Activated T-helper 1 cell treated with anti-CD3 and anti-CD28 coated beads, Interleukin-2, amount 50 U/mL, for 16 hours (primary cell): ENCODE measurements at places on chromosomes 4 and X.

- no peak for DNase-seq
Measured at GRCh38 chr4:174119051-174119450, 164.4 kb downstream of the FBXO8 start.

DNA sequence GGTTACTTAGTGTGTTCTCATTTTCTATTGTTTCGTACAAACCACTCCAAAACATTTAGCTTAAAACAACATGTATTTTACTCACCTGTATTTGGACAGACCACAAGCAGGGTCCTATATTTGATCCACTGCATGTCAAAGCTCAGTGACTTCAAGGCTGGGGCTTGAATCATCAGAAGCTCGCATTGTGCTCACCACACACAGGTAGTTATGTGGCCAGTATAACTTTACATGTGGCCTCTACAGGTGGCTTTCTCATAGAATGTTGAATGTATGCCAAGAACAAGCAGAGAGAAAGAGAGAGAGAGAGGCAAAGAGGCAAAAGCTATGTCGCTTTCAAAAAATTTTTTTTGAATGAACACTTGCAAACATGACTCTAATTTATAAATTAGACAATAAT lies 107.6 kb downstream of the QRFPR start:
- no peak for DNase-seq

DNA sequence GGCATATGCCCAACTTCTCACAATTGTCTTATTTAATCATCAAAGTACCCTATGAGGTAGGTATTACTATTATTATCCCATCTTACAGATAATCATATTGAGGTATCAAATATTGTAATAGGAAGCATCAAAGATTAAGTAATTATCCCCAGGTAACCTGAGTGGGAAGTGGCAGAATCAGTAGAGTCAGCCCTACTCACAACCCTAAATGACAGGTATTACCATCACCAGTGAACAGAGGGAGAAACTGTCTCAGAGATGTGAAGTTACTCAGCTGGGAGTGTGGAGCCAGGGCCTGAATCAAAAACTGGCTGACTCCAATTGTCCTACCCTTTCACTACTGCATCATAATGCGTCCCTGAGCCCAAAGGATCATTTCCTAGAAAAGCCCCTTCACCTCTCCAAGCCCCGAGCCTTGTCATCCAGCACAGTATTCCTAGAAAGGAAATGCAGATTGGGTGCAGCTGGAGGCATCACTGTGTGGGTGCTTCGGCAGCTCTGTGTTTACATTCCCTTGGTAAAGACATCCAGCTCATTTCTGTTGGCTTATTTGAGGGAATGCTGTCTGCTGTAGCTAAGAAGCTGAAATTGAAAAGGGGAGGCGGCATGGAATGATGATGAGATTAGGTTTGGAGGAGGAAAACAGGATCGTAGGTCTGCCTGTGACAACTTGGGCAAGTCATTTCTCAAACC lies 72.8 kb downstream of the DHX15 start:
- DNase-seq = no peak

- peak; percentile 55 for DNase-seq
Measured at GRCh38 chr4:139266583-139267257, 13.3 kb downstream of the MGARP start.

DNA sequence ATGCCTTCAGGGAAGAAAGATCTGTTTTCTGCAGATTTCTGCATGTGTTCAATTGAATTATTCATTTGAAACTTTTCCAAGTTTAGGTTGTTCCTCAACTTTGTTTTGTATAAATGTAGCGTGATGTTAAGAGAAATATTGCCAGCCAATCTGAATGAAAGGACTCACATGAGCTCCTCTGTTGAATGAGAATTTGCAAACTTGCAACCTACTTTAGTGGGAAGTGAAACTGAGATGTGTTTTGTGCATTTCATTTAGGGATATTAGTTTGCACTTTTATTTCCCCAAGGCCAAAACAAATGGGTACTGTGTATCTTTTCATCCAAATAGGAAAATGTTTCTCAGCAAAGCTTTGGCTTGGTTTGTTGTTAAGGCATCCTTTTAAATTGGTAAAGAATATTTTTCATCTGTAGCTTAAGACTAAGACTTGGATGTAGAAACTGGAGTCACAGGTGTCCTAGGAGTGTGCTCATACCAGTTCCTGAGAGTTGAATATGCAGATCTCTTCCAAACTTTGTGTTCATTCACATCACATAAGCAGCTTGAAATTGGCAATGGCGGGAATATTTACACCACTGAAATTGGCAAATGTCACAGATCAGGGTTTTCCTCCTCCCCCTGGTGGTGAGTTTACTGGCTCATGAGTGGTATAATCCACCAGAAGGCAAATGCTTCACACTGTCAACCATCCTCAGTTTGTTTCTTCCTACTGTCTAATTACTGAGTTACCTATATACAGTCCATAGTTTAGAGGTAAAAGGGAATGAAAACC lies 193.6 kb upstream of the BANK1 start:
- no peak for DNase-seq

DNA sequence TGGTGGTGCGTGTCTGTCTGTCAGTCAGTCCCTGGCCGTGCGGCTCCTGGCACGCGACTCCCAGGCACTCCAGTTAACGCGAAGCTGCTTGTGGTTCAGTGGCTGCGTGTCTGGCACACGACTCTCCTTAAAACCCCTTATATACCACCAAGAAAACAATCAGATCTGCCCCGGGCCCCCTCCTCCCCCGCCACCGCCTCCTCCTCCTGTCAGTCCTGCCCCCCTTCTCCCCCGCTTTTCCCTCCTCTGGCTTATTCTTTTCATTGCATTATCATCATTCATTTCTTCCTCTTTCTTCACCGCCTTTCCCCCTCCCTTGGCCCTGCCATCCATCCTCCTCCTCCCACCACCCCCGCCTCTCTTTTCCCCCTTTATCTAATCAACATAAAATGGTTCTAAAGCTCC lies at the start of gene NEUROG2:
Gene NEUROG2, minus strand, starts transcription at position 115 of the 405 bp plus-strand sequence. CDS start 705 bp downstream, outside the sequence.
- DNase-seq = no peak

DNA sequence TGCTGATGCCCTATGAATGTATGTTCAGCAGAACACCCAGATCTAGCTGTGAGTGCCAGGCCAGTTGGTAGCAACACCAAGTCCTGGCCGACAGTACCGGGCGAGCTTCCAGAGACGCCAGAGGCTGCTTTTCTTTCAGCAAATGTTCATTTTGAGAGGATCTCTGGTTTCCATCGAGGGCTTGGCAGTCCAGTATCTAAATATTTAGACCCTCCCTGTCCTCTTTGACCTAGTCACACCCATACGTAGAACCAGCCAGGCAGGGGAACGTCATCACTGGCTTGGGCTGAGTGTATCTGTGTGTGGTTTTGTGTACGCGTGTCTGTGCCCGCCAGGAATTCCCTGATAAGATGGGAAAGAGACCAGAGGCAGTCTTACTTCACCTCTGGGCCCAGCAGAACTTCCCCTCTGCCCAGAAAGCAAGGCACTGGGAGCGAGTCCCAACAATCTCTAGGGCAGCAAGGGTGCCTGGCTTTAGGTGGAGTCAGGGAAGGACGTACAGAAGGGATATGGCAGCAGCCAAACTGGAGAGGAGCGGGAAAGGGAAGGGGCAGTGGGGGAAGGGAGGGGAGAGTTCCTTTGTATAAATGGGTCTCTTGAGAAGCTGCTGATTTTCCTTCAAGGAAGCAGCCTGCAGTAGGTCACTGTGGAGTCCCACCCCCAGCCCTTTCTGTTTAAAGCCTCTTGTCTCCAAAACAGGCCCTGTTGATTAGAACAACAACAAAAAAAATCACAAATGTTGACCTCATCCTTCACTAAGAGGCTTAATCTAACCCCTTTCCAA lies 15.0 kb upstream of the ELF4 start:
- no peak for DNase-seq

DNA sequence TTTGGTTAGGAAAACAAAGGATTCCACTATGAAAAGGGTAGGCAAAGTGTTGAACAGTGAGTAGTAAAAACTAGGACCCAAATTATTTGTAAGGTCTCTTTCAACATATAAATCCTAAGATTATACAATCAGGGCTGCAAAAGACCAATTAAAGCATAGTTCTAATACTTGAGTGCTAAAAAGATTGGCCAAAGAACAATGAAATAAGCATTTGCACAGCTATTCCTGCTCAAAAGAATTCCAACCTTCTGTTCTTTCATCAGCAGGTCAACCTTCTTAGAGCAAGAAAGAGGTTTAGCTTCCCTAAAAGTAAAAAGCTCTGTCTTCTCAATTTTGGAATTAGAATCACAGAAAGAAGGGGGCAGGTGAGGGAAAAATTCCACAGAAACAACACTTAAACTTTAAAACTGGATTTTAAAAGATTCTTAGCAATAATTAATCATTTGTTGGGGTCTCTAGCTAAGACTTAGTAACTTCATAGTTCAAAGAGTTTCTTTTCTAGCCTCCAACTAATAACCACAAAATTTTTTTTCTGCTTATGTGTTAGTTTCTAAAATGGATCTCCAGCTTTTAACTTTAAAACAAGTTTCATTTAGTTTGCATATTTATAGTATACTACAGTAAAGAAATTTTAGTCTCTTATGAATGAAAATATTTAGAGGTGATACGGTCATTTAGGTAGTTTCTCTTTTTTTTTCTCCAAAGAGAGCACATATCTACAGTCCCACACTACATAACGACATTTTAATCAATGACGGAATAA lies 16.3 kb downstream of the TSPAN5 start:
- DNase-seq = no peak

DNA sequence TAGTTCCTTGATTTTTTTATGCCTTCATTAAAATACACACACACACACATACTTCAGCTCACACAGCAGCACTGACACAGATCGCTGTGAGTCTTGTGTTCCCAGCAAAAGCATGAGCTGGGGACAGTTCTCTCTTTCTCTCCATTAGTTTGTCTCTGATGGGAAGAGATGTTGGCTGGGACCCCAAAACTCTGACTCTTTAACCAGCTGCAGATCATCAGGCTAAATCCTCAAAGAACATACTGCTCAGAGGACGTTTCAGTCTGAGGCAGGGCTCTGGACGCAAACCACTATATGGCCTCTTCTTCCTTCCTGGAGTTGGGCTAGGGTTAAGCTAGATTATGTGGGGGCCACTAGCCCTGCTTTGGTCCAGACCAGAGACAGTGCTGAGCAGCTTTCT lies 109.6 kb downstream of the NHSL2 start:
- DNase-seq = no peak

DNA sequence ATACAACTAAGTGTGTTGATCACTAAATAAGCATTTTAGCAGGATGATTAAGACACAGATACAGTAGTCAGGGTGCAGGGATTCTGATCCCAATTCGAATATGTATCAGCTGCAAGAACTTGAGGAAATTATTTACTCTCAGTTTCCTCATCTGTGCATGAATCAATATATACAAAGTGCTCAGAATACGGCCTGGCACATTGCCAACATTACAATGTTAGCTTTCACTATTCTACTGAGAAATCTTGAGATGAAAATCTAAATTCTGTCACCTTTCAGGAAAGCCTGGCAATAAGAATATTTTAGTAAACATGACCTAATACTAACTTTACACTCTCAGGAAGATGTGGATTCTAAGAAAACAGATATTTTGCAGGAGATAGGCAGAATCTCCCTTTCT lies 1001.6 kb upstream of the IGFBP7 start:
- no peak for DNase-seq

GRCh38 chr4:154399259-154399974 lies 92.2 kb downstream of the DCHS2 start:
- DNase-seq = no peak

DNA sequence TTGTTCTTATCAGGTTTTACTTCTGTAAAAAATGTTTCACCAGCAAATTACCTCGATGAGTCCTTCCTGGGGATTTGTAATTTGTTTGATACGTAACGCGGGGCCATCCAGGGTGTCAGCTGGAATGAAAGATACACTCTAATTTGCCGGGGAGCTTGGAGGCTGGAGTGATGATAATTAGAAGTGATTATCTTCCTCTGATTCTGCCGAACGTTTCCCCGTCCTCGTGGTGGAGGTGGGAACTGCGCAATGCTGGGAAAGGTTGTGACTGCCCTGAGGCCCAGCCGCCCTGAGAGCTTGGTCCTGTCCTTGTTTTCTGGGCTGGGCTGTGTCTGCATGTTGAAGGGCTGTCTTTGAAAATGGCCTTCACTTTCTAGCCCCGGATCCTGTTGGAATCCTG lies 48.0 kb downstream of the SORCS2 start:
- no peak for DNase-seq

- DNase-seq = no peak
Measured at GRCh38 chr4:135598151-135598550, 1396.6 kb upstream of the PABPC4L start.

- DNase-seq = no peak
Measured at GRCh38 chrX:39982948-39983347, 114.8 kb downstream of the BCOR start.

GRCh38 chr4:130825284-130825683 lies 1729.3 kb downstream of the C4orf33 start:
- no peak for DNase-seq

GRCh38 chrX:2517055-2517454 lies 16.3 kb upstream of the DHRSX start:
- DNase-seq = no peak

GRCh38 chr4:76300012-76300411 lies 6.5 kb upstream of the STBD1 start:
- DNase-seq = no peak

DNA sequence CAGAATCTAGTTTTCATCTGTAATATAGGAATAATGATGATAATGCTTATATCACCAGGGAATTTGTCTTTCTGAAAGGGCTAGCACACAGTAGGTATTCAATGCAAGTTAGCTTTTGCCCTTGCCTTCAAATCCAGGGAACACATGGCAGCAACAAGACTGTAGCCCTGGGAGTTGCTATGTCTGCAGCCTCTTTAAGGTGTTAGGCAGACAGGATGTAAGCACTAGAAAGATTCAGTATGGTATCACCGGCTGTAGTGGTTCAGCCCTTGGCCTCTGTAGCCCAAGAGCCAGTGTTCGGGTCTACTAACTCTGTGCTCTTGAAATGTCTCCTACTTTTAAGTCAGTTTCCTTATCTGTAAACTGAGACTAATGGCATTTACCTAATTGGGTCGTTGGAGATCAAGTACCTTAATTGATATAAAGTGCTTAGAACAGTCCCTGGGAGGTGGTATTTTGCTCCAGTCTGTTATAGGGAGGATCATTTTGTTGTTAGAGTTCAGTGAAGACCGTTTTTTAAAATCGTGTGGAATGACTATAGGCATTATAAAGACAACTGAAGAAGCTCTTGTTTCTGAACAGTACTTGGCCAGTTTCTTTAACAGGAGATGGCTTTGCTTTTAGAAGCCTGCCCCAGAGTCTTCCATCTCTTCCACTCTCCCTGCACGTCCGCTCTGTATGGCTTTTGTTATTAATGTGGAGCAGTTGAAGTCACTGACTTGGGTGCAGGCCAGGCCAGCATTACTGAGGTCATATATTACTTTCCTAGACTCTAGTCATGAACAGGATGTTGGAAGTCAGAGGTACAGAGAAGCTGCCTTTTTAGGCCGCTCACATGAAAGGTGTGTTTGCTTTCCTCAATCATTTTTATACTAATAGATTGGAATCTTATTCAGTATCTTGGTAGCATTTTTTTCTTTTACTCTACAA lies 44.8 kb downstream of the GAB1 start:
- DNase-seq = no peak

DNA sequence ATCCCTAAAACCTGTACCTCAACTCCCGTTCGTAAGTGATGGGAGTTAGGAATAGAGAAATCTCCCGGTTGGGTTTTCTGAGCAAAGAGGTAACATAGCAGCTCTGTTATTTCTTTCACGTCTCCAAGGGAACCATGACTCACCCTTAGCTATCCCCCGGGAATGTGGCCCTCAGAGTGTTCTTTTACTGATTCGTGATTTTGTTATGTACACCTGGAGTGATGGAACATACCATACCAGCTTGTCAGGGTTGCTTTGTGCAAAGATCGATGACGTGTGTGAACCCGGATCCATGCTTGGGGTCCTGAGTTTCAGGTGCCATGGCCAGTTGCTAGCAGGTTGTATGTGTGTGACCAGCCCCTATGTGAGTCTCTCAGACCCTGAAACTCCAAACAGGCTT lies 52.6 kb downstream of the HPRT1 start:
- DNase-seq = no peak

GRCh38 chrX:147981038-147981752 lies at the start of gene FMR1NB:
Gene FMR1NB, plus strand, starts transcription at chrX:147981337. Its CDS starts 66 bp downstream, at chrX:147981403.
- DNase-seq = no peak
